ENCODE measurements at places on chromosomes 2 and 18.

- no peak for DNase-seq
Measured at GRCh38 chr2:147096671-147097070, 748.2 kb upstream of the ACVR2A start.

DNA sequence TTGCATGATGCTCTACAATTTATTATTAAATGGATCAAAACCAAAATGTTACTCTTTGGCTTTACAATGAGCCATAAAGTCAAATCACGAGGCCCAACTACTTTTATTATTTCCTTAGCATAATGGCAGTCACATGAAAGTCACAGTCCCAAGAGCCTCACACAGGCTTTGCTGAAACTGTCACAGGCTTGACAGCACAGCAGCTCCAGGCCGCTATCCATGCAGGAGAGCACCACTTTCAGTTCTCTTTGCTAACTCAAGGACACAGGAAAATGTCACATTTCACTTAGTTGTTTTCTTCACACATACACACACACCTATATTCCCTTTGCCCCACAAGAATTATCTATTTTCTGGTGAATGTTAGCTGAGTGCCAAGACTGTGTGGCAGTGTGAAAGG is 11.1 kb upstream of the MSGN1 start:
- DNase-seq, result no peak

DNA sequence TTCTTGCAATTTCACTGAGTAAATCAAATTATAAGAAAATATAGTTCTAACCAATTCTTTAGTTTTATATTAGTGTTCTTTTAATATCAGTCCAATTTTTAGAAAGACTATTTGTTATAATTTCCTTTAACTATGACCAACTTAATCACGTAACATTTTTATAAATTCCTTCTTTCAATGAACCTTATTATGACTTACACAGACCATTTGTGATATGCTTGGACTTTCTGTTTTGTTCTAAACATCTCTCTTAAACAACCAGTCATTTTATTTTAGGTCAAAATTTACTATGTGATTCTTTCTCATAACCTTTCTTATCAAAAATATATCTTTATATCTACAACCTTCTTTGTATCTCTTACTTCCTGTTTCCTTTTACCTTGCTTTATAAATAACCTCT is 39.5 kb upstream of the DYNAP start:
- DNase-seq, result no peak

- DNase-seq, result no peak
Measured at GRCh38 chr2:80530442-80531064, 226.0 kb upstream of the LRRTM1 start.

- DNase-seq, result no peak
Measured at GRCh38 chr2:77631007-77631406, 108.8 kb upstream of the LRRTM4 start.

- no peak for DNase-seq
Measured at GRCh38 chr2:192327576-192327975, 132.8 kb upstream of the TMEFF2 start.
